Activated T-helper 1 cell treated with anti-CD3 and anti-CD28 coated beads, Interleukin-12 subunit alpha, Interleukin-12 subunit beta, Interleukin-2, Interleukin-4 antibody, amounts not matched to agents 30 ng/mL and 10 ng/mL and 1 ng/mL, durations not matched to agents 14 hours and 24 hours and 36 hours (primary cell): ENCODE measurements at places on chromosomes 13 and 19.

- no peaks in the 10 kb centered on the region for H3K4me1 ChIP-seq
- no peak for DNase-seq
- no peaks in the 10 kb centered on the region for H3K27me3 ChIP-seq
These were observed 249.2 kb downstream of the DIAPH3 start for GRCh38 chr13:59914556-59914955.

DNA sequence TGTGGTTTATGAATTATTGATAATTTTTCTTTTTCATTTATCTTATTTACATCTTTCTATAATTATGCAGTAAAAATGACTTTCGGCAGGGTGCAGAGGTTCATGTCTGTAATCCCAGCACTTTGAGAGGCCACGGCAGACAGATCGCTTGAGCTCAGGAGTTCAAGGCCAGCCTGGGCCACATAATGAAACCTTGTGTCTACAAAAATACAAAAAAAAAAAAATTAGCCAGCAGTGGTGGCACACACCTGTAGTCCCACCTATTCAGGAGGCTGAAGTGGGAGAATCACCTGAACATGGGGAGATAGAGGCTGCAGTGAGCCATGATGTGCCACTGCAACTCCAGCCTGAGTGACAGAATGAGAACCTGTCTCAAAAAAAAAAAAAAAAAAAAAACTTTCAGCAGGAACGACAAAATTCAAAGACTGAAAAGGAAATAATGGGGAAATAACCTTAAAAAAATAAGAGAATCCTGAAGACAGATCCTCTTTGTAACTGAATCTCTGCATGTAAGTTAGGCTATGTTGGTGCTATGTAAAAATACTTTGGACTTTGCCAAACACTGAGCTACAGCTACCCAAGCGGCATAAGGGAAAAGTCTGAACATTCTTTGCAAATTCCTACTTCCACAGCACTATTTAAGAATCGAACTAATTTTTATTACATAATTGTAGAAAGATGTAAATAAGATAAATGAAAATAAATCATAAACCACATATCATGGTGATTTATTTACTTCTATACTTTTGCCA lies 36.7 kb upstream of the WDFY2 start:
- H3K4me1 ChIP-seq: peaks cover 6% of the 10 kb centered on the region
- peaks cover 10% of the 10 kb centered on the region for H3K27me3 ChIP-seq
- no peak overlapping the region for H3K27ac ChIP-seq
- H3K4me3 ChIP-seq: no peak overlapping the region
- H3K36me3 ChIP-seq: no peaks in the 10 kb centered on the region

GRCh38 chr19:49818649-49819370 lies 721 bp downstream of the MED25 start:
- H3K27ac ChIP-seq: peak overlapping the region; percentile 93
- peaks cover 9% of the 10 kb centered on the region for H3K36me3 ChIP-seq
- peaks cover 19% of the 10 kb centered on the region for H3K4me1 ChIP-seq

DNA sequence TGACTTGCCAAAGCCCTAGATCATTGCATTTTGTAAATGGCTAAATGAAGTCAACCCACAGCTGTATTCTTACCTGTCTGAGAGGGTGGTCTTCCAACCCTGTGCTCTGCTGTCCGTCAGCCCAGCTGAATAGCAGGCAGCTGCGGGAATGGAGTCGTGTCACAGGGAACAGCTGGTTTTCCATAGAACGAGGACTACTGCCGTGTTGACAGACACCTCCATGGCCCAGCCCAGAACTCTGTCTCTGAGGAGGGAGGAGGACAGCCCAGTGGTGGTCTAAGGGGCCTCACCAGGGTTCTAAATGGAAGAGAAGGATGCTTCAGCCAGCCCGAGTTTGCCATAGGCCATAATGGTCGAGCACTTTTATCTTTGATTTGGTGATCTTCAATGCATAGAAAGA lies 110.7 kb downstream of the SLC7A1 start:
- H3K27me3 ChIP-seq: peaks cover 9% of the 10 kb centered on the region
- no peaks in the 10 kb centered on the region for H3K4me1 ChIP-seq
- no peaks in the 10 kb centered on the region for H3K36me3 ChIP-seq
- no peak overlapping the region for H3K4me3 ChIP-seq
- DNase-seq: no peak

DNA sequence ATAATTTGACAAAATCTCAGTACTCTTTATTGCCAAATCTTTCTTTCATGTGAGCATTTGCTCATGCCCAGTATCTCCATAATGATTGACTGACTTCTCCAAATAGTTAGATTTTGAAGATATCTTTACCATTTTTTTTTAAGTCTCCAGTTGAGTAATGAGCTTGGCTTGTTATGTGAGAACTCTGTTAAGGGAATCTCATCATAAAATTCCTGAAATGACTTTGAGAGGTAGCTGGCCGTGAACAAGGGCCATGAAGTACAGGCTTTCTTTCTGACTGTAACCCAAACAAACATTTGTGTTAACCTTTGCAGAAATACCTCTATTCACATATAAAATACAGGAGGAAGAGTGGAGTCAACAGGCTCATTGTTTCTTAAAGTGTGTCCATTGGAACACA lies 449.7 kb downstream of the IRS2 start:
- H3K27ac ChIP-seq: no peak overlapping the region
- no peaks in the 10 kb centered on the region for H3K27me3 ChIP-seq
- no peaks in the 10 kb centered on the region for H3K36me3 ChIP-seq
- no peak overlapping the region for H3K4me3 ChIP-seq

- peak overlapping the region; percentile 12 for H3K4me3 ChIP-seq
- H3K4me1 ChIP-seq: peaks cover 9% of the 10 kb centered on the region
- H3K27ac ChIP-seq: peak overlapping the region; percentile 16
- no peaks in the 10 kb centered on the region for H3K36me3 ChIP-seq
These were observed 16.3 kb upstream of the TSPAN16 start for GRCh38 chr19:11279505-11280236.

GRCh38 chr13:39038569-39039030 lies 344 bp downstream of the NHLRC3 start:
- H3K27me3 ChIP-seq: no peaks in the 10 kb centered on the region
- H3K4me3 ChIP-seq: peak overlapping the region; percentile 91
- H3K27ac ChIP-seq: peak overlapping the region; percentile 94
